Stimulated activated CD4-positive, alpha-beta T cell treated with anti-CD3 and anti-CD28 coated beads, Interleukin-15, amount 100 ng/mL, for 24 hours (primary cell): ENCODE measurements at places on chromosomes 5 and 9.
A peak's percentile ranks its signal among the peaks of the same experiment; 100 is the strongest.

- no peak for DNase-seq
Measured at GRCh38 chr5:147737921-147738320, 44.6 kb downstream of the JAKMIP2 start.

DNA sequence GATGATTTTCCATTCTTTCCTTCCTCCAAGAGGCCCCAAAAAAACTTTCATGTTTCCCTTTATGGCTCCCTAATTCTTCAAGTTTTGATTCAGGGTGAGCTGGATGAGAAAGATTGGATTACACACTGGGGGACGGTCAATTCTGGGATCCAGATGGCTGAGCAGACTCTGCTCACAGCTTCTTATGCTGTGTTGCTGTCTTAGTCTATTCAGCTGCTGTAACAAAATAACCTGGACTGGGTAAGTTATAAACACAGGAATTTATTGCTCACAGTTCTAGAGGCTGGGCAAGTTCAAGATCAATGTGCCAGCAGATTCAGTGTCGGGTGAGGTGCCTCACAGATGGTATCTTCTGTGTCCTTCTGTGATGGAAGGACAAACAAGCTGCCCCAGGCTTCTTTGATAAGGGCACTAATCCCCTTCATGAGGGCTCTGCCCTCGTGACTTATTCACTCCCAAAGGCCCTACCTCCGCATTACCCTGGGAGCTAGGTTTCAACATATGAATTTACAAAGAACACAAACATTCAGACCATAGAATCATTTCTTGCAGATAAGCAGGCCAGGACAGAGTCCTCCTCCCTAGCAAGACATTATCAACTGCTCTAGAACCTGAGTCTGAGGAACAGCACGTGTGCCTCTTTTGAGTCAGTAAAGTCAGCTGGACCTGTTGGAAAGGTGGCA lies 23.1 kb upstream of the SMAD5 start:
- no peak for DNase-seq

DNA sequence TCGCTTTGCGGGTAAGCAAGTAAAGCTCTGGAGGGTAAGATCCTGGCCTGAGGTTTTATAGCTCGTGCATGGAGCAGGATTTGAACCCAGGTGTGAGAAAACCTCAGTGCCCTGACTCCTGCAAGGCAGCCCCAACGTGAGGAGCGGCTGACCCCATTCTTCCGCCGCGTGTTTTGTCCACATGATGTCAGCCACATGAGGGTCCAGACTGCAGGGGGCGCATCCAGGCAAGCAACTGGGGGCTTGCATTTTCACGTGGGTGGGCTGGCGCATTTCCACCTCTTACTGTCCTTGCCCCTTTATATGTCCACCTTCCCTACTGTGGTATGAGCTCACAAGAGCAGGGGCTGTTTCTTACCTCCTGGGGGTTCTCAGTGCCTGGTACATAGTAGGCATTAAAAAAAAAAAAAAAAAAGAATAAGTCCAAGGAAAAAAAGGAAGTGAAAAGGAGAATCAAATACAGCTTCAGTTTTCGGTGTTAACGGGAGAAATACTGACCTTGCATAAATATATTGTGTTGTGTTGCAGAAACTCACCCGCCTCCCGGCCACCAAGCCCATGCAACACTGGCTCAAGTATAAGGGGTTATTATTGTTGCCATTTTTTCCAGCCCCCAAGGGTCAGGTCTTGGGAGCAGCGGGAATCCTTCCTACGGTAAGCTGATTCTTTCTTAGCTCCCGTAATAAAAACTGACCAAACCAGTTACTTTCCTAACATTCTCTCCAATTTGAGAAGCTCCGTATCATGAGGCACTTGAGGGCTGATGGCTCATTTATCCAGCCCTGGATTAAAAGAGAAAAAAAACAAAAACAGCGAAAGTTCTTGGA lies 15.0 kb downstream of the TLX3 start:
- no peak for DNase-seq

DNA sequence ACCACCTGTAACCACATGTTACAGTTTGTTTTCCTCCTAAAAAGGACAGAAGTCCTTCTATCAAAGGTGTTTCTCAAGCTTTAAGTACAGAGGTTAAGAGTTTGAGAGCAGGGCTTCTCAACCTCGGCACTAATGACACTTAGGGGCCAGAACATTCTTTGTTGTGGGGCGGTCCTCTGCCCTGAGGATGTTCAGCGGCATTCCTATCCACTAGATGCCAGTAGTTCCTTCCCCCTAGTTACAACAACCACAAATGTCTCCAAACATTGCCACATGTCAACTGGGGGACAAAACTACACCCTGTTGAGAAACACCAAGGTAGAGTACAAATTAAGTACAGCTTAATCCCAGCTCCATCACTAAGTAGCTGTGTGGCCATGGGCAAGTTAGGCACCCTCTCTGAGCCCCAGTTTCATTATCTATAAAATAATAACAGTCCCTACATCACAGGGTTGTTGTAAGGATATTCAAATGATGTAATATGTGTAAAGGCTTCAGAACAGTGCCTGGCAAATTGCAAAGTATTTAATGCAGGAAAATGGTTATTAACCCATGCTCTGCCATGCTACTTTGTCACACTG lies 44.6 kb downstream of the PIP5K1B start:
- no peak for DNase-seq

DNA sequence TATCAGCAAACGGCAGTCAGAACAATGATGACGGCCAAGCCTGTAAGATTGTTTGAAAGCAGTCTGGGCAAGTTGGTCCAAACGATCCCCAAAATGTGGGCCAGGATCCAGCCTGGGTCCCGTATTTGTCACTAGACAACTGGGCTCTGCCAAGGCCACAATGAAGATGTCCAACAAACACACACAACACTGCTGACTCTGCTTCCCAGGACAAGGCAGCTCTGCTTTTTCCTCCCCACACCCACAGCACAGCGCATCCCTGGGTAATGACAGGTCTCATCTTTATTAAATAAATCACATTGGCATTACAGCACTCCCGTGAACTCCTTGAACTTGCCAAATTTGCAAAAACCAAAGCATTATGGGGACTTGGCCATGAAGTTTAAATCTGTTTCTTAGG lies 424.1 kb upstream of the ACTBL2 start:
- no peak for DNase-seq

DNA sequence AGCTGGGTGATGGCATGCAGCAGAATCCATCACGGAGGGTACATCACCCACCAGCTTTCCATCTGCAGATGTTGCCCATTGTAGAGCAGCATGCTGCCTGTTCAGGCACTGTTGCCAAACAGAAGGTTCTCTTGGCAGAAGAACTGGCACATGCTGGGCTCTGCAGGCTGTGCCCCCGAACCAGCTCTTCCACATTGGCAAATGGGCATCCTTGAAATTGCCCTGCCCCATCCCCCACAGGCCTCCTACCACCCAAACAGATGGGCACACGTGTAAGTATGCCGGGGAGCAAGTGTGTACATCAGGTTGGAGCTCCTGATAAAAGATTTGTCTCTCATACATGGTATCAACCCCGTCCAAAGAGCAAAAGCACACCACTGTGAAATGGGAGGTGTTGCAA lies 220.3 kb upstream of the TAS2R1 start:
- DNase-seq, result no peak

- DNase-seq, result no peak
Measured at GRCh38 chr5:33761139-33761538, 130.7 kb downstream of the ADAMTS12 start.

DNA sequence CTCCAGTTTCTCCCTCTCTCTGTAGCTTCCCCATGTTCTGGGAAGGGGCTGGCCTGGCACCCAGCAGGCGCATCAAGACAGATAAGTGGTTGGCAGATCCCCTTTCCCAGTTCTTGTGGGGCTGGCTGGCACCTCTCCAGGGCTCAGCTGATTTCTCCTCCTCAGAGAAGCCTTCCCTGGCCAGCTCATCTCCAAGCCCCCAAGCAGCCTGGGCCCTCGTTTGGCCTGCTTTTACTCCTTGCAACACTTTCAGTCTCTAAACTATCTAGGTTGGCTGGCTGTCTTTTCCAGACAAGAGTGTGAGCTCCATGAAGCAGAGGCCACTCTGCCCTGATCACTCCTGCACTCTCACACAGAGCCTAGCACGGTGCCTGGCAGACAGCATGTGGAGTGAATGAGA lies 13.5 kb downstream of the MACROH2A1 start:
- no peak for DNase-seq

GRCh38 chr5:17249029-17249634 lies 31.7 kb downstream of the BASP1 start:
- DNase-seq, result no peak

DNA sequence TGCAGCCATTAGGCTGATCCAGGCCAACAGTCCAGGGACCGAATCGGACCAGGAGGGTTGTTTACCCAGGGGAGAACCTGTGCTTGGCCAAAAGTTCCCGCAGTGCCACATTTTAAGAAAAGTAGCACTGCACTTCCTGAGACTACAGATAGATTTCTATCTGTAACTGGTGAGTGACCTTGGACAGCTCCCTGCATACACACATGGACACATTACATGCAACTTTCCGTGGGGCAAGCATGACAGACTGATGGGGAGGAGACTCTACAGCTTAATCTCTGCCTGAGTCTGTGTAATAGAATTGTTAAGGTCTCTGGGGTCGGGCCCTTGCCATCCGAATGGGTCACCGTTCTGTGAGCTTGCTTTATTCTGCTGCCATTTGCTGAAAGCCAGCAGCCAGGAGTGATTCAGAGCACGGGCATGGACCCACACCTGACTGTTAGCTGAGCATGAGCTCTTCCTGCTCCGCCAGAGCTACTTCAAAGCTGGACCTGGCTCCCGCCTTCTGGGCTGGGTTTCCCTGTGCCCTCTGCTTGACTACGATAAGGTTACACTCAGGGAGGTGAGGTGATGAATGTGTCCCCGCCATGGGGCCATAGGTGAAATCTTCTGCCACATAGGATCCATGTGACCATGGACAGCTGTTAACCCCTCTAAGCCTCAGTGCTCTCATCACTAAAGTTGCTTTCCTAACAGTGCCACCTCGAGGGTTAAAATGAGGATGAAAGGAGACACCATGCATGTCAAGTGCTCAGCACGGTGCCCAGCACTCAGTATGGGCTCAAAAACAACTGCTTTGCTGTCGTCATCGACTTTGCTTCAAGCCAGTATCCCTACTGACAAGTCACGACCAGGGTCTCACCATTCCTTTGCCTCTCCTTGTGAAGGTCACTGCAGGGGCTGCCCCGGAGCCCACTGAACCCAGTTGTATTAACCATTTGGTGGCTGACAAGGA lies 200.0 kb downstream of the MELK start:
- DNase-seq, result no peak

GRCh38 chr9:18208166-18209059 lies 265.5 kb upstream of the ADAMTSL1 start:
- DNase-seq, result no peak

GRCh38 chr5:178202541-178202940 lies 1.8 kb upstream of the HNRNPAB start:
- no peak for DNase-seq

DNA sequence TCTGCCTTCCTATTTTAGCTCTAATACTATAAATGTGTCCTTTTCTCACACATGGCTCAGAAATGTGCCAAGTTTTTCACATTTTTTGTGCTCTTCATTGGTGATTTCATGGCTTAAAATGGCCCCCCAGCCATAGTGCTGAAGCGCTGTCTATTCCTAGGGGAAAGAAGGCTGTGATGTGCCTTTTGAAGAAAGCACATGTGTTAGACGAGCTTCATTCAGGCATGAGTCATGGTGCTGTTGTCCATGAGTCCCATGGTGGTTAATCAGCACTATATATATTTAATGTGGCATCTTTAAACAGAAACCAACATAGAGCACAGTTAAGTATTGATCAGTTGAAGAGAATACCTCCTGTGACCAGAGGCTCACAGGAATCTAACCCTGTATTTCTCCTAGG lies 55.8 kb downstream of the PDE8B start:
- no peak for DNase-seq

DNA sequence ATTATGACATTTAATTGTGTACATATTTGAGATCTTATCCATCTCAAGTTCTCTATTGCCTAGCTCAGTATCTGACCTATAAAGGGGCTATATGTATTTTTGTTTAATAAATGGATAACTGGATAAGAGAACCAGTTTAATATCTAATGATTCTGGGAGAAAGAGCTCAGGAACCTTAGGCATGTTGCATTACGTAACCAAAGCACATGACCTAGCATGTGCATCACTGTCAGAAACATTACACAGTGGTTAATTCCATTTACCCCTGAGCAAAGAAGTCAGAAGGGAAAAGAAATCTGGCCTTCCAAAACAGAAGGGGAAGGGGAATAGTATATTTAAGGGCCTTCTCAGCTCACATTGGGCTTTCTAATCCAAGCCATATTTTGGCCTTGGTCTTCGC lies 12.3 kb downstream of the PAPPA start:
- no peak for DNase-seq

DNA sequence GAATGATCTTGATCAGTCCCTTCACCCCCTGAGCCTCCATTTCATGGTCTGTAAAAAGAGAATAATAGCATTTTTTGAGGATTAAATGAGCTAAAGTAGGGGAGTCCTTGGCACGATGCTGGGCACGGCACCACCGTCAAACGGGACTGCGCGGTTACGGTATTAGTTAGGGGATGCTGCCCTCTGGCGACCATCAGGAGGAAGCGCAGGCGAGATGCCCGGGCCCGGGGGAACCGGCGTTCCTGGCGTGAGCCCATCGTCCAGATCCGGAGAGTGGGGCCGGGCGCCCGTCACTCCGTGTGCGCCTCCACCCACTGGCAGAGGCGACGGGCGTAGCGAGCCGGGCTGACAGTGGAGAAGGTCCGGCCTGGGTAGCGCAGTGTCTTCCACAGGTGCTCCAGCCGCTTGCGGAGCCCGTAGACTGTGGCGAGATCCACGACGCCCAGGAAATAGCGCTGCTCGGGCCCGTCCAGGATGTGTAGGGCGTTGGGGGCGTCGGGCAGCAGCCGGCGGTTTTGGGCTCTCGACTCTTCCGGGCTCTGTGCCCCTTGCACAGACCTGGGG lies 4.8 kb upstream of the ST6GALNAC4 start:
- DNase-seq, result peak; percentile 83

DNA sequence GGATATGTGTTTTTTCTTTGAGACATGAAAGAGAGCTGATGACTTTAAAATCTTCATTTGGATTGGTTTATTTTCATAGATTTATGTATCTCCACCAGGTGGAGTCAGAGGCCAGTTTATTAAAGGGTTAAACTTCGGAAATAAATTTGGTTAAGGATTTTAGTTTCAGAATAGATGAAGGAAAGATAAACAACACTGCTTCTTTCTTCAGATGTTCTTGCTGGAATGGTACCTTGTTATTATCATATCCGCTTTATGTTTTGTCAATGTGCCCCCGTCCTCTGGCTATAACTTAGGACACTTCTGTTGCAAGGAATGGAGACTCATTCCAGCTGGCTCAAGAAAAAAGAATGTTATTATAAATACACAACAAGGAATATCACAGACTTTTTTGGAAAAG lies 81.2 kb downstream of the ALDH1A1 start:
- DNase-seq, result no peak

- DNase-seq, result no peak
Measured at GRCh38 chr9:112422417-112423148, 42.7 kb downstream of the HSDL2 start.
